Heart left ventricle (tissue), 16 donors: ENCODE measurements at places on chromosomes 1 and 21. TPM values are rescaled to one million over a fixed set of nuclear protein-coding genes. Genes with fewer than 3 reads are reported as not detected.

DNA sequence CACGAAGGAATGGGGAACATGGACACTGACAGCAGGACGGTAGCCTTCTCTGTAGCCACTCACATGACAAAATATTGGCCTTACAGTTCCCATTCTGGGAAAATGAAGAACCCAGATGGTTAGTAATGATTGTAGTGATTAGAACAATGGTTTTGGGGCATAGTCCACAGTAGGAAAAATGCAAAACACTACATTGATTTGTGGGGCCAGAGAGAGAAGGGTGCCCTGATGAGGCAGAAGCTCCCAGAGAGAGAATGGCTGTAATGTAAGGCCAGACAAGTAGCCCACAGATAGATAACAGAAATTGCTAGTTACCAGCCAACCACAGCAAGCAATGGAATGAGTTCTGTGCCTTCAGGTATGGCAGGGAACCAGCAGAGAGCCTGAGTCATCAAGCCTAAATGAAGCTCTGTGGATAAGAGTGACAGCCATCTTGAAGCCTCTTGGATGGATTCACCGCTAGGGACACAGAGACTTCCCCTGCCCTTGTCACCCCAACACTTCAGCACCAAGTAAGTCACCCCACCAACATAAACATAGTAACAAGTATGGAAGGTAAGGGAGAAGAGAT is 206.1 kb downstream of the BACH1 start:
- DNase-seq, result no peak

- DNase-seq, result no peak
These were observed 1.4 kb downstream of the RCSD1 start for GRCh38 chr1:167631386-167631935.

- peak; percentile 80 for DNase-seq
These were observed 11.2 kb downstream of the TRIM62 start for GRCh38 chr1:33170351-33171274.

DNA sequence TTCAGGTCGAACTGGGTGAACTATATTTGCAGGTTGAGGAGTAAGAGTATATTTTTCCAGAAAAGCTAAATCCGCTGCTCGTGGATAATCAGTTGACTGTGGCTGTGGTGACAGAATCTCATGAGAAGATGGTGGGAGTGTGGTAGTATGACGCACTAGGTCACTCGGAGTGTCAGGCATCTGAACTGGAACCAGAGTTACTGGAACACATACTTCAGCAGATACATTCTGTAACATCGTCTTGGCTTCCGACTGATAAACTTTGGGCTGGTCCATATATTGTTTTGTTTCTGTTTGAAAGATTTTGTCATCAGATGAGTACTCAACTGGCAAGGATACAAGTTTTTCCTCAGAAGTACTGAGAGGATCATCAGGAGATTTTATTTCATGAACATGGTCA is 13.0 kb upstream of the ASPM start:
- no peak for DNase-seq

GRCh38 chr1:29524285-29525065 is 288.2 kb downstream of the PTPRU start:
- DNase-seq, result no peak

DNA sequence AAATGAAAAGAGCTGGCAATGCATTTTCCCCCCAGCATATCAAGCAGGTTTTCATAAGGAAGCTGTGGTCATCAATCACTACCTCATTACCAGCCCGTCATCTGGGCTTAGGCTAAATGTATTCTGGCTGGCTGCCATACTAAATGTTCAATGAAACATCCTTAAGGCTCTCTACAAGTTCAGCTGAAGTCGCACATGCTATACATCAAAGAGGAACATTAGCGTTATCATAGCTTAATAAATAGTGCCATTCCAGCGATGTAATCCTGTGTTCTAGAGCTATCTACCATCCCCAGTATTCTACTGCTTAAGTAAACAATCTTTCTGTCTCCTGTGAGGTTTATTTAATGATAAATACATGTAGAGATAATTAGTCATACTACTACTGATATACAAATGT is 288.8 kb downstream of the DPYD start:
- DNase-seq, result no peak

DNA sequence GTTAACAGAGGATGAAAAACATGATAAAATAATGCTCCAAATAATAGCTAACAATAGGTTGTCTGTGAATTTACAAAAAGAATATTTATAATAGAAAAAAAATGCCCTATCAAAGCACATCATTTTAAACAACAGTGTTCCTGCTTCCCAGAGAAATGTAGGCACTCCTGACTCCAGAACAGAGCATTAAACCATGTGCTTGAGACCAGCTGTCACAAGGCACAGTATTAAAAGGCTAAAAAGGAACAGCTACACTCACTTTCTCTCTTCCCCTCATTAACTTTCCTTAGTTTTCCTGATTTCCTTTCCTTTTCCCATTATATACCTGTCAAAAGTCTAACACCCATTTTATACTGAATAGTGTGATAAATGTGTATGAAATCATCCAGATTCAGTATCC is 10.9 kb downstream of the VAV3 start:
- no peak for DNase-seq

DNA sequence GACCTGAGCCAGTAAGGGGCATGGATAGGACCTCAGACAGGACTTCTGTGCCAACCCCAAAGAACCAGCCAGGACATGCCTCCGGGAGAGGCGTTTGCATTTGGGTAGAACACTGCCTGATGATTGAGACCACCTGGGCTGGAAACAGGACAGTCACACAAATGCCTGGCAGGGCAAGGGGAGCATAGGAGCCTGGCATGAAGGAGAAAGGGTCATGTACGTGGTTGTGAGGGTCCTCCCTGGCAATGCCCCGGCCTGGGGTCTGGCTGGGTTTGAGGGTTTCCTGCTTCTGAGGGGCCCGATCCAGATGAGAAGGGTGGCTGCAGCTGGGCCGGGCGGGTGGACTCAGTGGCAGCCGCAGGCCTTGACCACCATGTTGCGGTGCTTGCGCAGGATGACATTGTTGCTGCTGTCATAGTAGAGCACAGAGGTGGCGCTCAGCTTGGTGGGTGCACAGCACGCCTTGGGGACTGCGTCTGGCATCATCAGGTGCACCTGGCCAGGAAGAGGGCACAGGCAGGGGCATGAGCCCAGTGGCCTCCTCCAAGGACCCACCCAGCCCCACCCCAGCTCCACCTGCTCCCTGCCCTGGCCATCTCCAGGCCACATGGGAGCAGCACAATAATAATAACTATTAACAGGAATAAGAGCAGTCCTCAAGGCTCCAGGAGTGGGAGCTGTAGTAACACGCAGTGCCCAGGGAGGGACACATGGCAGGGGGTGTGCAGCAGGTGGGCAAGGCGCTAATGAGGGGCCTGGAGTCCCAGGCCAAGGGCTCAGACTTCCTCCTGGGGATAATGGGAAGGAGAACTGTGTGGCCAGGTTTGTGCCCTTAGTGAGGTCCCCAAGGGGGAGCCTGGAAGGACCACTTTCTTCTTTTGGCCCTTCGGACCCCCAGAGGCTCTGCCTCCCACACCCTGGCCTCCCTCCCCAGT is 10.8 kb downstream of the OXCT2 start:
- DNase-seq, result no peak

DNA sequence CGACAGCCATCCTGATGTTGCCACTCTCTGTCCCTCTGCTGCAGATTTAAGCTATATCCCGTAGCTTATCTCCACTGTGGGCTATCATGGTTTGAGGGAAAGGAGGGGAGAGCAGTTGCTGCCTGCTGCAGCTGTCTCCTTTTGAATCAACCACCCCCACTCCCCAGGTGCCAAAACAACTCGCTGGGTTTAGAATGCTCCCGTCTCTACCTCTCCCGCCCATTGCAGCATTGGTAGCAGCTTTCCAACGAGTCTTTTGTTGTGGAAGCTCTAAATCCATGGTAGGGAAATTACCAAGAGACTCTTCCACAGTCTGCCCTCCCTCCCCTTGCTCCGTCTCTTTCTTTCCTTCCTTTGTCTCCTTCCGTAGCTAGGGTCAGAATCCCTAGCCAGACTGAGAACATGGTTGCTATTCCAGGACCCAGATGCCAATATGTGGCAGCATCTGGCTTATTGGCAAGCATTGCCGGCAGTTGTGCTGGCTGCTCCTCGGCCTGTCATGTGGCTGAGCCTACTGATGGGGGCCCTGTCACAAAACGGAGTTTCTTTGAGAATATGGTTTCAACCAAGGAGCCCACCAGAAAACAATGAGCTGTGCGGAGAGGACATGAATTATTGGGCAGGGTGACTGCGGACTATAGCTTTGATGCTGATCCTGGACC is 230.7 kb downstream of the RPS6KC1 start:
- no peak for DNase-seq

- no peak for DNase-seq
These were observed 87.8 kb upstream of the S1PR1 start for GRCh38 chr1:101148980-101149379.

DNA sequence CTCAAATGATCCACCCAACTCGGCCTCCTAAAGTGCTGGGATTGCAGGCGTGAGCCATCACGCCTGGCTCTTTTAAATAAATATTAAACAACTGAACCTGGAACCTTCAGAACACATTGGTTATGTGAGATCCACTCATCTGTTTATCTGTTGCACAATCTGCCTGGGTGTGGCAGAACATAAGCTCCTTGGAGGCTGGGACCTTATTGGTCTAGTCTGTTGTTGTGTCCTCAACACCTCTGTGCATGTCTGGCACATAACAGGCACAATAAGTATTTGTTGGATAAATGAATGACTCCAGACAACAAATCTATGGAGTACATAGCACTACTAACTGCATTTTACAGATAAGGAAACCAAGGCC is 4.1 kb upstream of the NBL1 start:
- no peak for DNase-seq

The S100A4 gene
- 214 TPM for polyA plus RNA-seq

The ATP8B2 gene
- polyA plus RNA-seq, result 7.2 TPM
